Right cardiac atrium (tissue), 5 donors: ENCODE measurements at places on chromosomes 3 and 15. TPM values are rescaled to one million over a fixed set of nuclear protein-coding genes. Genes with fewer than 3 reads are reported as not detected.

GRCh38 chr15:65096481-65097385, 18.3 kb downstream of the UBAP1L start:
- DNase-seq, result no peak

- no peak for DNase-seq
Observed at GRCh38 chr15:86865920-86866319, 786.2 kb downstream of the AGBL1 start.

DNA sequence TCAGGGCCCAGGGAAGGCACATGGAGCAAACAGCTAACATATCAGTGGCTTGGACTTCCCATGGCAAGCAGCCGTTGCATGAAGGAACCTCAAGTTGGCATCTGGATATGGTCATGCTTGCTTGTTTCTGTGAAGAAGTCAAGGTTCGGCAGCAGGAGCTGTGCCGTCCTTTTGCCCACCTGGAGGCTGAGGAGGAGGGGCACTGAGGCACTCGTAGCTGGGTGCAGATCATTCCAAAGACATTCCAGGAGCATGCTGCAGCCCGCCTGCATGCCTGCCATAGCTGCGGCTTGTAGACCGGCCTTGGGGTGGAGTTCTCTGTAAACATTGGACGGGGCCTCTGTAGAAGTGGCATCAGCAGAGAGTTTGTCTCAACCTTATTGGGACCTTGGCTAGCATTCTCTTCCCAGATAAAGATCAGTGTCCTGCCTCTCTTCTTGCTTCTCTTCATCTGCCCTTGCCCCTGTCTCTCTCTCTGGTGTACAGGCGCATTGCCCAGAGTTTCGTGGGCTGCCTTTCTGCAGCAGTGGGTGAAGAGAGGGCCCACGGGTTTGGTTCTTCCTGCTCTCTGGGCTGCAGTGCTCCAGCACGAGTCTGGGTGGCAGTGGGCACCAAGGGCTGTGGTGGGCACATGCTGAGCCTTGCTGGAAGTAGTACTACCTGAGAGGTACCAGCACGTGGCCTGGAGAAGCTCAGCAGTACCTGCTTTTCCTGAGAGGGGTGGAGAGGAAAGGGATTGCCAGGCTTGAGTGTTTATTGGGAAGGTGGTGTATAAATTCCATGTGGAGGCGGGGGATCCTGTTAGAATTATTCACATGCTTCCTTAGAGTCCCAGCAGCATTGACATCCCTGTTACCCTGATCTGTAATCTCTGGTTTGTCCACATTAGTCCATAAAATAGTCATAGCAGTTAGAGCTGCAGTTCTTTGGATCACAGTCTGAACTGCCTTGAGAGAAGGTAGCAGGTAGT, 49.4 kb downstream of the CHCHD6 start:
- no peak for DNase-seq

DNA sequence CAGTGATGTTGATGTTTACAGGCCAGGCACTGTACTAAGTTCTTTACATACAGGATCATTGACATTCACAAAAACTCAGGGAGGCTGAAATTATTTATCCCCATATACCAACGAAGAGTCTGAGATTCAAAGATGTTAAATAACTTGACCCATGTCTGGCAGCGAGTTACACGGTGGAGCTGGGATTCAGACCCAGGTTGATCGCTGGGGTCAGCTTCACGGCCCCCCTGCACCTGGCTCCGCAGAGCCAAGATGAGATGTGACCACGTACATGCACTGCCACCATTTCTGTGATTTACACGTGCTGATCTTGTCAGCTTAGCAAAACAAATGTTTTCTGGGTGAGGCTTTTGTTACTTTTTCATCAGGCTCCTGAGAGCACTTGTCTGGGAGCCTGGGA, 109.8 kb downstream of the EEFSEC start:
- no peak for DNase-seq

GRCh38 chr15:55267401-55268175, 22.0 kb downstream of the RAB27A start:
- peak; percentile 31 for DNase-seq

DNA sequence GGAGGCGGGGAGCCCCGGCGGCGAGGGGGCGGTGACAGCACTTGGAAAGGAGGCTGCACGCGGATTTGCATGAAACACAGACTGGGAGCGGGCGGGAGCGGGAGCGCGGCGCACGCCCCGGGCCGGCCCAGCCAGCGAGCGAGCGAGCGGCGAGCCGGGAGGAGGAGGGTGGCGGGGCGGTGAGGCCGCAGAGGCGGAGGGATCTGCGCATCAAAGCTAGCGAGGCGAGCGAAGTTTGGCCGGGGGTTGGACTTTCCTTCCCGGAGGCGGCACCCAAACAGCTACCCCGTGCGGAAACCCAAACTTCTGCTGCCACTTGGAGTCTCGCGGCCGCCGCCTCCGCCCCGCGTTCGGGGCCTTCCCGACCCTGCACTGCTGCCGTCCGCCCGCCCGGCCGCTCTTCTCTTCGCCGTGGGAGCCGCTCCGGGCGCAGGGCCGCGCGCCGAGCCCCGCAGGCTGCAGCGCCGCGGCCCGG, at the start of gene SMAD3:
Gene SMAD3, plus strand, starts transcription at position 72 of the 475 bp plus-strand sequence. CDS start 553 bp downstream, outside the sequence.
- DNase-seq, result peak; percentile 94

DNA sequence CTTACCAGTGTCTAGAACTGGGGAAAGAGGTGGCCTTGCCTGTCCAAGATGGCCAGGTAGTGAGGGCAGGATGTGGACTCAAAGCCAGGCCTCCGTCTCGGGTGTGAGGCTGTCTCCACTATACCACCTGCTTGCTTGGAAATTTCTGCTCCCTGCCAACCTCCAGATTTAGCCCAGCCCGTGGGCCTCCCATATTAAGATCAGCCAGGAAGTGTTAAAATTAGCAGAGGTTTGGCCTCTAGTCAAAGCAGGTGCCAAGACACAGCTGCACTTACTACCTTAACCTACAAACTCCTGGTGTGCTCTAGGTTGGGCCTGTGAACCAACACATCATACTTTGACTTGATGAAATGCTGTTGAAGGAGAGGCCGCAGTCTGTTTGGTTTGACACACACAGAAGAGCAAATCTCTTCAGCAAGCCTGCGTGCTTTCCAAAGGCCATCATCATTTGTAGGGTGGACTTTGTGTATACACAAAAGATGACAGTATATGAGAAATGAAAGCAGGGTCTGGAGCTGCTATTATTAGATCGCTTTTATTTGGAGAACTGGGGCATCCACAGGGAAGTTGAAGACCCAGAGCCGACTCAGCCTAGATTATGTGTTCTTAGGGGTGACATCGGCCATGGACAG, 206.5 kb downstream of the XXYLT1 start:
- no peak for DNase-seq

DNA sequence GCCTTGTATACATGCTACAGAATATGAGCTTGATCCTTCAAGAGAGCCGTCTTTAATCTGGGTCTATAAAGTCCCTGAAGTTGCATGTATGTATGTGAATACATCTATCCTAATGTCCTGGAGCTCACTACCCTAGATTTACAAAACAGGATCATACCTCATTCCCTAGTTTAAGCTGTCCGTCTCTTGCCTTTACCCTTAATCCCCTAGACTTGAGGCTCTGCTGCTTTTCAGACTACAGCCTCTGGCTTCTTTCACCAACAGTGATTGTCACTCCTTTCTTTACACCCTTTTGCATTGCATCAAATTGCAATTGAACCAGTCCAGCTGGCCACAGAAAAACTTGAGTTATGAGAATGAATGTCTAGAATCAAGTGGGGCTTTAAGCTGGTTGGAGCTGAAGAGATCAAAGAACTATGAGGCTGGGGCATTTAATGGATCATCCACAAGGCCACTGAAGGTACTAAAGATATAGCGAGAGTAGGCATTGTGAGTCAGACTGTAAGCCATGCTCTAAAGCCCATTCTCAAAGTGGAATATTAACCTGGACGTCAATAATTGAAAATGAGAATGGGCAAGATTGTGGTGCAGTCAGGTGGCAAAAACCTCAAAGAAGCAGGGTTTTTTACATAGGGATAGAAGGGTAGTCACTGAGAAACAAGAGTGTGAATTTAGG, 12.3 kb upstream of the PLD1 start:
- no peak for DNase-seq

- no peak for DNase-seq
Observed at GRCh38 chr3:186207515-186207914, 98.6 kb upstream of the ETV5 start.

DNA sequence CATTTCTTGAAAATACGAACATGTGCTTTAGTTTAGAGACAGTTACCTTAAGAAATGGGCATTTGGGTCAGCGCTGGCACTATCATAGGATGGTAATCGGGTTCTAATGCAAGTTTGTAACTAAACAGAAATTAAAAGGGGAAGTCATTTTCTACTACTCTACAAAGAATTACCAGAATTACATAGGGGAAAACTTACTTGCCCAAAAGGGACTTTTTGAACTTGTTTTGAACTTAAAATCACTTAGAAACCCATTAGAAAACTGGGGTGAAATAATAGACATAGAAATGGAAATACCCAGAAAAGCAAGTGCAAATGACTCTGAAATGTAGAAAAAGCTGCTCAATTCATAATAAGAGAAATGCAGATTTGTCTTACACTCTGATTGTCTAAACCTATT, 44.9 kb downstream of the SPATA16 start:
- no peak for DNase-seq

GRCh38 chr15:91412138-91412928, 312.3 kb downstream of the SV2B start:
- DNase-seq, result no peak

- DNase-seq, result no peak
Observed at GRCh38 chr3:180570238-180570637, 31.7 kb upstream of the TTC14 start.

GRCh38 chr15:78808550-78808949, 2.7 kb downstream of the ADAMTS7 start:
- no peak for DNase-seq

DNA sequence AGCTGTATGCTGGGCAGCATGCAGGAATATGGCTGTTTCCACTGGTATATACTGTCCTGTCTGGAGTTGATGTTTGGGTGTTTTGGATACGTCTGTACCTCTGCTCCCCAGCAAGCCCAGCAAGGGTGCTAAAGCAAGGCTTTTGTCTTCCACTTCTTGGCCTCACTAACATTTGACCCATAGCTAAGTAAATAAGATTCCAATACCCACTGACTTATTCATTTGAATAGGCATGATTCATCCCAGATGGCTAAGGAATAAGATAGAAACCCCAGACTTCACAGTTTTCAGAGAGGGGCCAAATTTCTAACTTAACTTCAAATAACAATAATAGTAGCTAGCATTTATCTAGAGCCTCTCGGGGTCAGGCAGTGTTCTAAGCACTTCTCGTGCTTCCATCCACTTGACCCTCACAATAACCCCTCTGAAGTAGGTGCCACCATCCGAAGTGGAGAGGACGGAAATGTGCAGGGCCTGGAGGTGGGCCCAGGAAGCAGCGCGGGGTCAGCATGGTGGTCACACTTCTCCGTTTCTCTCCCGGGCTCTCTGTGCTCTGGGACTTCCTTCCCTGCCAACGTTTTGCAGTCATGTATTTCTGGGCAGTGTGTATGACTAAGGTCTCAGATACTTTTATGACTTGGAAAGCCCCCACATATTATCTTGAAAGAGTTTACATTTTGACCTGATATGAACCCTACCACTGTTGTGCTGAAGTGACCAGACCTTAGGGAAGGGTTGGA, 39.3 kb downstream of the LRRK1 start:
- no peak for DNase-seq

DNA sequence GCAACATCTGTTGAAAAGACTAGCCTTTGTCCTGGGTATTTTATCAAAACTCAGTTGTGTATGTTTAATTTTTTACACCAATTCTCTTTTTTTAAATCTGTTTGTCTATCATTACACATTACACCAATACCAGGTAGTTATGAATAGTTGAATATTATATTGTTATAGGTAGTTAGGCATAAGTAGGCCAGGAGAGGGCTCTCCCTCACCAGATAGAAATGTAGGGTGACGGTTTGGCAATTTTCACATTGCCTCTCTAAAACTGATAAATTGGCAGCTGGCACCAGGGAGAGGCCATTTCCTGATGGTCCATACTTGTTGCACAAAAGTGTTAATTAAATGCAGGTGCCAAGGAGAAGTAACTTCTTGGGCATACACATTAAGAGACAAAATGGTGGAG, 483.1 kb upstream of the EPHA6 start:
- no peak for DNase-seq

DNA sequence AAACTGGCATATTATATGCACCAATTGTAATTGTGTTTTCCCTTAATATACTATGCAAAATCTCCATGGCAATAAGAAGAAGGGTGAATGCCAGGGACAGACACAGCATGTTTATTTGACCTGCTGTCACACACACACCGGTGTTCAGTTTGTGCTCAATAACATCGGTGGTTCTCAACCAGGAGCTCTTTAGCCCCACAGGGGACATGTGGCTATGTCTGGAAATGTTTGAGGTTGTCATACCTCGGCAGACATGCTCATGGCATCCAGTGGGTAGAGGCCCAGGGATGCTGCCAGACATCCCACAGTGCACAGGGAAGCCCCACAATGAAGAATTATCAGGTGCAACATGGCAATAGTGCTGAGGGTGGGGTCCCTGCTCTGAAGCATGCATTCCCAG, 38.2 kb downstream of the GLB1 start:
- DNase-seq, result no peak

DNA sequence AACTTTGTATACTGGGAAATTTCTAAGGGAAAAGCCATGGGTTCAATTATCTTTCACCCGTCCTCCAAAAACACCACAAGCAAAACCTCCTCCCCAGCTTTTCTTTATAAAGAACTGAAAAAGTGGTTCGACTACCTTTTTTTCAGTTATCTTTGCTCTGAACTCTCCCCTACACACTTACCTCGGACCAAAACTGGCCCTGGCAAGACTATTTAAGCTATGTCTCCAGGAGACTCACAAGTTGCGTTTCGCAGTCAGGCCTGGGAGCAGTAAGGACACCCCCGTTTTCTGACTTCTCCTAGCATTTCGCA, 645 bp downstream of the COPS2 start:
- DNase-seq, result no peak

- DNase-seq, result no peak
Observed at GRCh38 chr3:123188058-123188457, 13.7 kb upstream of the SEC22A start.

GRCh38 chr3:71060536-71060935, 523.0 kb downstream of the FOXP1 start:
- DNase-seq, result no peak

- no peak for DNase-seq
Observed at GRCh38 chr3:128269006-128269775, 115.9 kb downstream of the EEFSEC start.

DNA sequence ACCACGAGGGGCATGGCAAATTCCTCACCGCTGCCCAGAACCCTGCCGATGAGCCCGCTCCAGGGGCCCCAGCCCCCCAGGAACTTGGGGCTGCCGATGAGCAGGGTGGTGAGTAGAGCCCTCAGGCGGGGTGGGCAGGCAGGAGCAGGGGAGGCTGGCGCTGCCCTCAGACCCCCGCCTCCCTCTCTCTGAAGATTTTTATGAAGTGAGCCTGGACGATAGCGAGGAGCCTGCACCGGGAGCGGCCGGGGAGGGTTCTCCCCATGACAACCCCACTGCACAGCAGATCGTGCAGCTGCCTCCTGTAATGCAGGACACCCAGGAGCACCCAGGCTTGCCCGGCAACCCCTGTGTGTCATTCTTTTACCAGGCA, 56.7 kb upstream of the UBE2Q2 start:
- no peak for DNase-seq

GRCh38 chr15:77012868-77013267, 17.9 kb downstream of the PSTPIP1 start:
- peak; percentile 25 for DNase-seq

Gene CLSTN2
- 31.5 TPM for total RNA-seq

Gene CACNA2D2
- total RNA-seq, result 56.1 TPM

Gene FGD5
- total RNA-seq, result 30.5 TPM

Gene ADAMTS7
- total RNA-seq, result 38.8 TPM

Gene GCNT3
- 0.53 TPM for total RNA-seq

Gene STRA6
- 0.20 TPM for total RNA-seq

Gene PLCB2
- 11.5 TPM for total RNA-seq

Gene SMARCC1
- total RNA-seq, result 28.4 TPM

Gene RBMS3
- total RNA-seq, result 66.7 TPM

Gene NDN
- total RNA-seq, result 50.0 TPM
